Choroid plexus epithelial cell (primary cell): ENCODE measurements at places on chromosomes 7 and 10.

DNA sequence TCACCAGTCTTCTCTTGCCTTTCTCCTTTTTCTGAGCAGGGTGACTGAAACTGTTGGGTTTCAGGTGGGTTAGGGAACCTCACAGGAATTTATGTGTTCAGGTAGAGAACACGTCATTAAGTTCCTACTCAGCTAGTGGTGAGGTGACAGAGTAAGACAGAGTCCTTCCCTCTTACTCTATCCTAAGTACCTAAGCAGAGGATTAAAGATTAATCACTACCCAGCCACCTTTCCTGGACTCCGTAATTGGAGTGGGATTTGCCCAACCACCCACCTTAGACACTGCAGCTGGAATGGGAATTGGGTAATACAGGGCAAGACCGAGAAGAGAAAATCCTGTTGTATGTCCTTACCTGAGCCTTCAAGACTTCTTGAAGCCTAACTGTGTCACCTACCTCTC lies 158.1 kb downstream of the LRRC4 start:
- DNase-seq = no peak

DNA sequence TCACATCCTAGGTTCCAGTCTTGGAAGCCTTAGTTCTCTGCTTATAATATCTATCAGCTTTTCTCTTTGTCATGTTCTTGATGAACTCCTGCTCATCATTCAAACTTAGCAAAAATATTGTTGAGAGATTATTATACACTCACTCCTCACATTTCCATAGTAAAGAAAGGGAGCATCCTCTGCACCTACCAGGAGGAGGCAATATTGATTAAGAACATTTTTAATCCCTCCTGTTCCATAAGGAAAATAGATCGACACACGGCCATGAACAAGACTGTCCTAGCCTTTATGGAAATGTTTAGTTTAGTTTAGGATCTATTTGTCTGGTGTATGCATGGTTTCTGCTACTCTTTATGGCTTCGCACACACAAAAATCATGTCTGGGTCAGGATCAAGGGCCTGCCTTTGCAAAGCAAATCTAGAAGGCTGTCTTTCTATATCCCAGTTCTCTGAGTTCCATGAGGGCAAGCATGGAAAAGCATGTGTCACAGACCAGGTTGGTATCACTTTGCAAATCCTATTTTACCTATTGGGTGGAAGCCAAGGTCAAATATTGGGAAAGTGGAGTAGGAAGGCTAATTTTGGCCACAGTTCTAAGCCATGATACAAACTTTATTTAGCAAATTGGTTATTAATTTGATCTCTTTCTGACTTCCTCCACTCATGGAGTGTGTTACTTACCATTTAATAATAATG lies 164.4 kb downstream of the MDFIC start:
- no peak for DNase-seq

DNA sequence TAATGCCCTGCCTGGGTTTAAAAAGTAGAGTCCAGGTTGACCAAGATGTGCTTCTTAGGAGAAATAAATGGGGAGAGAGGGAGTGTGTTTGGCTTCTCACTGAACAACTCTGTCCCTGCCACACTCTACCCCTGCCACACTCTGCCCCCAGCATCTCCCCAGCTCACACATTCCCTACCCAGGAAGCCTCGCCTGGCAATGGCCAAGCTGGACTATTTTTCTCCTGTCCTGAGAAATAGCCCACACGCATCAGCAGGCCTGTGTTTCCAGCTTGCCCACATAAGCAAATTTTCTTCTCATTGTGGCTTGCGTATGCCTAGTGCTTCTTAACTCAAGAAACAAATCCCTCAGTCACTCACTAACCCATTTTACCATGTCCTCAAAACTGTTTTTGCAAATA lies 1.8 kb downstream of the LRRC18 start:
- no peak for DNase-seq

DNA sequence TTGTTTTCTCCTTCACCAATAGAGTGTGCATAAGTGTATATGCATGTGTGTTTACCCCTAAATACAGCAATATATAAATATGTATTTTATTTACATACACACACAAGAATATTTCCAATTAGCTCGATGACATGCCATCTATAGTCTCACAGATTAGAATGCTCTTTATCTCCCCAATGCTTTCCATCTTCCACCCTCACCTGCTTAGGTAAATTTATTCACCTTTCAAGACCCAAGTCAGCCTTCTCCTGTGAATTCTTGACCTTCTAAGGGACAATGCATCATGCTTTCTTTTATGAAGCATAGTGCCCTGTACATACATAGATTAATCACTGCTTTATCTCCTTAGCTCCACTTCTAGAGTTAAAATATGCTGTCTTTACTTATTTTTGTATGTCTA lies 49.7 kb downstream of the SEMA3A start:
- no peak for DNase-seq

GRCh38 chr10:61869774-61870525 lies 31.5 kb upstream of the ARID5B start:
- peak; percentile 79 for DNase-seq

DNA sequence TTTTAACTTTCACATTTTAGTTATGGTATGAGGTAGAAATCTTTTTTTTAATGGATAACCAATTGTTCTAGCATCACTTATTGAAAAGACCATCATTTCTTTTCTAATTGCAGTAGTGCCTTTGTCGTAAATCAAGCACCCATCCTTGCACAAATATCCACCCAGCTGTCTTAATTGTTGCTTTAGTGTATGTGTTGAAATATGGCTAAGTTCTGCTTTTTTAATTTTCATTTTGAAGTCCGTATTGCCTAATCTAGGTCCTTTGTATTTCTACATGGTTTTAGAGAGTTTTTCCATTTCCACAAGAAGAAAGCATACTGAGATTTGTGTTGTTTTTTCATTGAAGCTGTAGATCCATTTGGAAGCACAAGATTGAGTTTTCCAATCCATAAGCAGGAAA lies 259.6 kb upstream of the SEMA3E start:
- no peak for DNase-seq

DNA sequence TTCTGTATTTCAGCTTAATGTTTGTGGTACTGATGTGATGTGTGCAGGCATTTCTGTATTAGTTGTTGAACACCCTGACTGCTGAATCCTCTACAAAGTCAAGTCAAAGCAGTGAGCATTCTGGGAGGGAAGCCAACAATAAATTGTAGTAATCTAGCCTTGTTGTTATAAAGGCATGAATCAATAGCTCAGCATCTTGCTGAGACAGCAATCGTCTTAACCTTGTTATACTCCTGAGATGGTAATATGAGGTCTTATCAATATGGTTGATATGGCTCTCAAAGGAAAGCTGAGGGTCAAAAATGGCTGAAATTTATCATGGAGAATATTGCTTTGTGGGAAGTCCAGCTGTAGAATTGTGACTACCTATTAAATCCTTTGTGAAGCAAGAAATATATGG lies 299.4 kb downstream of the DNAJB9 start:
- DNase-seq = no peak

GRCh38 chr7:133633055-133633454 lies 380.2 kb downstream of the EXOC4 start:
- peak; percentile 81 for DNase-seq

DNA sequence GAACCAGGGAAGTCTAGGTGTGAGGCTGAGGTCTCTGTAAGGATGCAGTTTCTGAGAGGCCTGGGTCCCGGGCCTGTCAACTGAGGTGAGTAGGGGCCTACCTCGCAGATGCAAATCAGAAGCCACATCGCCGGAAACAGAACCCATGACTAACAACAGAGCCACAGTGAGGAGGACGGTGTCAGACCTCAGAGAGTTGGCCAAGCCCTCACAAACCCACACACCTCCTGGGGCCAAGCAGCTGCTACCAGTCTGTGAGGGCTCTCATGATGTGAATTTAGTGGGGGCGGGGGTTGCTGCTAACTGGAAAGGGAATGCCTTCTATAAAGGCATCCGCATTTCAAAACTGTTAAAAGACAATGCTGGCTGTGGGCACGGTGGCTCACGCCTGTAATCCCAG lies 103.0 kb downstream of the COBL start:
- DNase-seq = no peak

DNA sequence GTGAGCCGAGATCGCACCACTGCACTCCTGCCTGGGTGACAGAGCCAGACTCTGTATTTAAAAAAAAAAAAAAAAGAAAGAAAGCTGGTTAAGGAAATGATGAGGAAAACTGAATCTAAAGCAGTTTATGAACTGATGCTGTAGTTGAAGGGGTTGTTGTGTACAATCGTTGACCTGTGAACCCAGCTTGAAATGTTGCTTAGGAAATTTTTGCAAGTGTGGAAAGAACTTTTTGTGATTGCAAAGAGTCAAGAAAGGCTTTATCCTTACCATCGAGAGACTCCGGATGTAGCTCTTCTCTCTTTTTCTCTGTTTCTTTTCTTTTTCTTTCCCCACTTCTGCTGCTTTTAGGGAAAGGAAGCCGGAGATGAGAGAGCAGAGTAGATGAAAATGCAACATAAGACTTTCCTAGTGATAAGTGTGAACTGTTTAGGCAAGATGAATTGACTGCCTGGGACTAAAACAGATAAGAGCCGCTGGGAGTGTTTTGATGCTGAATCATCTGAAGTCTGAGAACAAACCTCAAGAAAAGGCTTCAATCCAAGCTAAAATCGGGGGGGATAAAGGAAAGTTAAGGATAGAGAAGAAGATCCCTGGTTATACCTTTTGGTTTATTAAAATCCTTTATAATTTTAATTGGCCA lies 69.0 kb downstream of the TAF3 start:
- peak; percentile 75 for DNase-seq

DNA sequence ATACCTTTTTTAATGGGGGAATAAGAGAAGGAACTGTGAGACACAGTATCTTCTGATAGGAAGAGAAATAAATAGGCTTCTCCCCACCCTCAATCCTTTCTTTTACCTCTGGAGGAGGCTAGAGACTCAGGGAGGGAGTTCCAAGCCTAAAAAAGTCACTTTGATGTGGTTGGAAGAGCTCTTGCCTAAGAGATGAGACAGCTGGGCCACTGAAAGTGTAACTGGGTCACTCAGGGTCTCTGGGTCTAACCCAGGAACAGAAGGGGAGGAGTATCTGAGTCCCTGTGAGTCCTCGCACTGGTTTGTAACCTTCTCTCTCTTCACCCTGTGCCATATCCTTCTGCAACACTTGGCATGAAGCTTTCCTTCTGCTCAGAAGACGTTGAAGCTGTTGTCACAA lies 222.9 kb upstream of the AGK start:
- no peak for DNase-seq

DNA sequence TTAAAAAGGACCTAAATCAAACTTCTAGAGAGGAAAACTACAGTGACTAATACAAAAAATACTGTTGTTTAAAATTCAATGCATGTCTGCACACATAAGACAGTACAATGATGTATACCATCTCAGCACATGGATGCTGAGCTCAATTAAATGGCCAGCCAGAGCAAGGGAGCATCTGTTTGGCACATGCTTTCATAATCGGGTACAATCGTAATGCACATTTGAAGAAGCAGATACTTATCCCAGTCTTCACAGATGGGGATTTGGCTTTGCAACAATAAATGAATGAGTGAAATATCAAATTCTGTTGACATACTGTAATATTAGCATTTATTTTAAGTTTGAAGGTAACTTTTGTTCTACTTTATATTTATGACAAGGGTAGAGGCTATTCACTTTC lies 187.8 kb downstream of the CRPPA start:
- no peak for DNase-seq

DNA sequence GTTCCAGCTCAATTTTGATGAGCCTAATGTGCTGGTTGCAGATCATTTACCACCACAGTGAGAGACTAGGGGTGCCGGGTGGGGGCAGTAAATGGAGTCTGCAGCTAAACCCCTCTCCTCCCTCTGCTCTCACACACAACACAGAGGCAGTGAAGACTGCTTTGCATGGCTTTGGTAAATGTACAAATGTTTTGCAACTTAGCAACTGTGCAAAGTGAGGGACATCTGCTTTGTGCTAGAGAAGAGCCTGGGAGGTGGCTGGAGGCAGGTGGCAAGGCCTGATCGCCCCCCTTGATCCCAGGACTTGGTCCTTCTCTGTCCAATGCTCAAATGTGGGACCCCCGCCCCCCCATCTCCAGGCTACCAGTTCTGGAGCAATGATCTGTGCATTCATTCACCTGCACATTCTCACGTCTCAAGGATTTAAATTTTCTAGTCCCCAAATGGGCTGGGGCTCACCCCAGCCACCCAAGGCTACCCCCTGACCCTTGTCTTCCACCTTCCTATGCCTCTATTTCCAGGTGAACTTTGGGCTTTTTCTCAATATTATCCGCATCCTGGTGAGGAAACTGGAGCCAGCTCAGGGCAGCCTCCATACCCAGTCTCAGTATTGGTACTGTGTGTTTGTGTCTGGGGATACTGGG lies 11.6 kb downstream of the GHRHR start:
- no peak for DNase-seq

GRCh38 chr7:111282626-111283025 lies 191.7 kb downstream of the LRRN3 start:
- DNase-seq = no peak

GRCh38 chr10:75276069-75276872 lies 40.5 kb upstream of the COMTD1 start:
- no peak for DNase-seq

DNA sequence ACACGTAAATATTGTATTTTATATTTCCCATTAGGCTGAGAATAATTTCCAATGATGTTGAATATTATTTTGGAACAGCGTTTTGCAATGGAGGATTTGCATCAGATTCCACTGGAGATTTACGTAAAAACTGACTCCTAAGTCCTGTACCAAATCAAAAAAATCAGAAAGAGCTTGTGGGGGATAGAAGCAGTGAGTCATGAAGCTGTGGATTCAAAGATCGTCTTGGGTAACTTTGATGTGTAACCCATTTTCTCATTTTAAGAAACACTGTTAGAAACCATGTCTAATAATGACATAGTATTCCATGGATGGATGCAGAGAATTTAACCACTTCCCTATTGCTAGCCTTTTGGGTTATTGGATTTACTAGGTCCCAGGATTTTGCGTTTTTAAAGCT lies 158.6 kb downstream of the INHBA start:
- DNase-seq = peak; percentile 16

GRCh38 chr7:74656441-74656836 lies 1.1 kb upstream of the GTF2I start:
- DNase-seq = peak; percentile 41

GRCh38 chr7:122413339-122413738 lies 108.8 kb upstream of the FEZF1 start:
- DNase-seq = no peak

- DNase-seq = no peak
These were observed 490.2 kb upstream of the IGFBP3 start for GRCh38 chr7:46411236-46411635.

- DNase-seq = no peak
These were observed 57.9 kb upstream of the EXOC6 start for GRCh38 chr10:92790440-92790839.

DNA sequence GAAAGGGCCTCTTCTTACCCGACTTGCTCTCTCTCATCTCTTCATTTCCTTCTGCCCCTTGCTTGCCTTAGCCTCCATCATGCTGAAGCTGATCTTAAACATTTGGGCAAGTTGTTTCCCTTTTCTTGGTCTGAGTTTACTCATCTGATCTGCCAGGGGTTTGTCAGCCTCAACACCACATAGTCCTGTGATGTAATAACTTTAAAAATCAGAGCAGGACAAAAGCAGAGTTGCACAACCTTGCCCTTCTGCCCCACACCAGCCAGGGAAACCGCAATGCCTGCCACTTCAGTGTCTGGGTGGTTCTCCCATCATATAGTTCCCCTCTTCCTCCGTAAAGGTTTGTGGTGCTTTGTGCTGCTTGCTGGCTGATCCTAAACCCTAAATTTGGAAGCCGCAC lies 9.9 kb upstream of the LIPM start:
- DNase-seq = peak; percentile 83

GRCh38 chr7:1026721-1027161 lies 17.6 kb upstream of the GPR146 start:
- DNase-seq = no peak

GRCh38 chr10:24128066-24128730 lies 80.7 kb upstream of the KIAA1217 start:
- DNase-seq = peak; percentile 13
